ENCODE measurements at places on chromosomes 1 and 21.

DNA sequence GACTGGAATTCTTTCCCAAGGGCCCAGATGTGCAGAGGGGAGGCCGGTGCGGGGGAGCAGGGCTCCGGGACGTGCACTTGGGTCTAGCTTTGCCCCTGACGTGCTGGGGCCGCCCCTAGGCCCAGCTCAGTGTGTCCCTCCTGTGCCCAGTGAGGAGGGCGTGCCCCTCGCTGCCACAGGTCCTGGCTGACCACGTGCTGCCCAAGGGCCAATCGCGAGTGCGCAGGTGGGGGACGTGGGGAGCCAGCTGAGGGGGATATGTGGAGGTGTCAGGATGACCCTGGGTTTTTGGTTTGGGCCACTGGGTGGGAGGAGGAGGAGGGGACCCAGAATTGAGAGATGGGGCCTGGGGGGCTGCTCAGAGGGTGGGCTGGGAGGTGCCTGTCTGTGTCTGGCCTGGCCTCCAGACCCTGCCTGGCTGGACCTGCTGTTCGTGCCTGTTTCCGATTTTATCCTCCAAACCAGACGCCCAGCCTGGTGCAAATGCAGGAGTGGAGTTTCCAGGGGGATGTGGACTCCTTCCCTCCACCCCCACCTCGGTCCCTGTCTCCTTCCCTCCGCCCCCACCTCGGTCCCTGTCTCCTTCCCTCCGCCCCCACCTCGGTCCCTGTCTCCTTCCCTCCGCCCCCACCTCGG, 6.1 kb upstream of the RNF223 start:
- DNase-seq = no peak

DNA sequence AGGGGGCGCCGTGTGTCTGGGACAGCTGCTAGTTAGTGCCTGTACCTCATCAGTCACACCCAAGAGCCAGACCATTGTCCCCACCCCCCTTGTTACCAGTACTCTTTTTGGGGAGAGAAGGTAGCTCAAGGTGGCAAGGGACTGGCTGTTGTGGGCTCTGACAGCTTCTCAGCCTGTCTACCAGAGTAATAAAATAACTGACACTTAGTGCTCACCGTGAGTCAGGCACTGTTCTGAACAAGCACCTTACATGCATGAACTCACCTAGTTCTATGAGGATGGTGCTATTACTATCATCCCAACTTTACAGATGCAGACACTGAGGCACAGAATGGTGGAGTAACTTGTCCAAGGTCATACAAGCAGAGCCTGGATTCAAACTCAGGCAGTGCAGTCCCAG, 34.7 kb downstream of the IER5 start:
- no peak for DNase-seq

DNA sequence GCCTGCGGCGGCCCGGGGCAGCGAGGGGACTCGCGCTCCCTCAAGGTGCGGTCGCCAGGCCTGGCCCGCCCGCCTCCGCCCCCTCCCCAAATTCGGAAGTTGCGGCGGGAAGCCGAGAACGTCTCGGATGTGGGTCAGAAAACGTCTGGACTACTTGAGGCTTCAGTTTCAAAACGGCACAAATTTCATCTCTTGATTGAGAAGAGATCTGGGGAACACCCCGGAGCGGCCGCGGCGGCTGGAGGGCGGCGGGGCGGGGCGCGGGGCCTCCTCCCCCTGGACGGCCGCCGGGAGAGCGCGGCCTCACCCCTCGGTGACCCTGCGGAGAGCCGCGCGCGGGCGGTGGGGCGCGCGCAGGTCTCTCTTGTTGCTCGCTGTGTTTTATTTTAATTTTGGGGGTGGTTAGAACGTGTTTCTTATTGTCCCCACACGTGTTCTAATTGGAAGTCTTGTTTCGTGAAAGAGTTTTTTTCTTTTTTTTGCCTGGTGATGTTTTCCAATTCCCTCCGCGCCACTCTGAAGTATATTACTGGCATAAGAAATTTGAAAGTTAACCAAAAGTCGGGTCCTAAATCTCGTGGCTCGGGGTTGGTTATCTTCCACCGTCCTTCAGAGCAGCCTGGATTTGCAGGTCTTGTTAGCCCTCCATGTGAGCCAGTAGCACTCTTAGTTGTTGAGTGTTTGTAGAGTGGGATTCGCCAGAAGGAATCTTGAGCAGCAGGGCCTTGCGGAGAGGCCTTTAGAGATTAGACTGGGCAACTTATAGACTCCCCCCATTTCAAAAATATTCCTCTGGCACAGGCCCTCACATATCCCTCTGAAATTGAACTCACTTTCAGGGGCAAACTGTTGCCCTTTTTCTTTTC, 749 bp downstream of the PCBP3 start:
- DNase-seq = peak; percentile 37

DNA sequence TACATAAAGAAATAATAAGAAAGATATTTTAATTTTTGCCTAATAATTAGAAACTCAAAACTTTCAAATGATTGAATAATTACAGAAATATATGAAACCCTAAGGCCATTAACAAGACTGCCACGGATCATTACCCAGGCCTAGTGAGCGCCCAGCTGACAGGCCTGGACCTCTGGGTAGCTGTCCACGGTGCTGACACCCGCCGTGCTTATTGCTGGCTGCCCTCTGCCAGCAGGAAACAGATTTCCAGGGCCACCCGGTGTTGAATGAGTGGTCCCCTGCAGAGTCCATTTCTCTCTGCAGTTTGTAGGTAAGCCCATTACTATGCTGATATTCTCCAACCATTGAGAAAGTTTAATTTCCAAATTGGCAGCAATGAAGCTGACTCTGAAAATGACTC, 254.4 kb upstream of the GJB5 start:
- no peak for DNase-seq

- no peak for DNase-seq
Observed at GRCh38 chr1:202831906-202832305, 21.2 kb downstream of the PCAT6 start.

GRCh38 chr1:179761296-179761695, 18.2 kb downstream of the FAM163A start:
- no peak for DNase-seq
